ENCODE measurements at places on chromosomes 3 and 15.

DNA sequence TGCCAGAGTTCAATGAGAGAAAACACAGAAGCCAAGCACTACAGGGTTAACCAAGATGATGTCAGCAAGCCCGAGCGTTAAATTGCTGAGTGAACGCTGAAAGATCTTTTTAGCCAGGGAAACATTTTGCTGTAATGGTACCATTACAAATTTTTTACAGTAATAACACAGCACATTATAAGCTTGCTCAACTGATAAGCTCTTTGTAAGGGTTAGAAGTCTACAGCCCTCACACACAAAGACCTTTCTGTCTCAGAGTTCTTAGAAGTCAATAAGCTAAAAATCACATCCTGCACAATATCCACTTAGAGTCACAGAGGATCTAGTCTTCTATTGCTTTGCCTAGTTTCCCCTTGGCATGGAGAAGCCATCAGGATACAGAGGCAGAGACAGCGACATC is 29.9 kb downstream of the CHSY1 start:
- no peak for DNase-seq

DNA sequence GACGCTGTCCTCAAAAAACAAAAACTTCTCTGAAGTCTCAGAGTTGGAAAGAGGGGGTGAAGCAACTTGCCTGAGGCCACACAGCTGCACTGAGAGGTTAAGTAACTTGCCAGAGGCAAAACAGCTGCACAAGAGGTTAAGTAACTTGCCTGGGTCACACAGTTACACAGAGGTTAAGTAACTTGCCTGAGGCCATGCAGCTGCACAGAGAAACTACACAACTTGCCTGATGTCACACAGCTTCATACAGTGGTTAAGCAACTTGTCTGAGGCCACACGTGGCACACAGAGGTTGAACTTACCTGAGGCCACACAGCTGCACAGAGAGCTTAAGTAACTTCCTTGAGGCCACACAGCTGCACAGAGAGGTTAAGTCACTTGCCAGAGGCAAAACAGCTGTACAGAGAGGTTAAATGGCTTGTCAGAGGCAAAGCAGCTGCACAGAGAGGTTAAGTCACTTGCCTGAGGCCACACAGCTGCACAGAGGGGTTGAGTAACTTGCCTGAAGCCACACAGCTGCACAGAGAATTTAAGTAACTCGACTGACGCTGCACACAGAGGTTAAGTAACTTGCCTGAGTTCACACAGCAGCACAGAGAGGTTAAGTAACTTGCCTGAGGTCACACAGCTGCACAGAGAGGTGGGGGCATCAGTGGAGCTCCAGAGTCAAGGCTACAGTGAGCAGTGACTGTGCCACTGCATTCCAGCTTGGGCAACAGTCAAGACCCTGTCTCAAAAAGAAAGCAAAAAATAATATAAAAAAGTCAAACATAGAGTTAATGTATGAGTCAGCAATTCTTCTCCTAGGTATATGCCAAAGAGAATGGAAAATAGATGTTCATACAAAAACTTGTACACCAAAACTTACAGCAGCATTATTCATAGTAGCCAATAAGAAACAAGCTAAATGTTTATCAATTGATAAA is 12.0 kb upstream of the ACAD9 start:
- DNase-seq, result no peak

DNA sequence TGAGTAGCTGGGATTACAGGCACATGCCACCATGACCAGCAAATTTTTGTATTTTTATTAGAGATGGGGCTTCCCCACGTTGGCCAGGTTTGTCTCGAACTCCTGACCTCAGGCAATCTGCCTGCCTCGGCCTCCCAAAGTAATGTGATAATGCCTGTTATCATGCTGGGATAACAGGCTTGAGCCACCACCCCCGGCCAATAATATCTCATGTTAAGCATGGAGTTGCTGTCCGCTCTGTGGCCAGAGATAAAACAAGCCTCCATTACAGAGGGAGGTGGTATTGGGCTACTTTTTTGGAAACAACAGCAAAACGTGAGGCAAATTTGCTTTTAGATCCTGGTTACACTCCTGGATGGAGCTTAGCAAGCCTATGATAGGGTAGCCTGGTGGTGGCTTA is 32.9 kb upstream of the ALG1L2 start:
- no peak for DNase-seq

- no peak for DNase-seq
These were observed 57.0 kb downstream of the DUT start for GRCh38 chr15:48388016-48388851.

DNA sequence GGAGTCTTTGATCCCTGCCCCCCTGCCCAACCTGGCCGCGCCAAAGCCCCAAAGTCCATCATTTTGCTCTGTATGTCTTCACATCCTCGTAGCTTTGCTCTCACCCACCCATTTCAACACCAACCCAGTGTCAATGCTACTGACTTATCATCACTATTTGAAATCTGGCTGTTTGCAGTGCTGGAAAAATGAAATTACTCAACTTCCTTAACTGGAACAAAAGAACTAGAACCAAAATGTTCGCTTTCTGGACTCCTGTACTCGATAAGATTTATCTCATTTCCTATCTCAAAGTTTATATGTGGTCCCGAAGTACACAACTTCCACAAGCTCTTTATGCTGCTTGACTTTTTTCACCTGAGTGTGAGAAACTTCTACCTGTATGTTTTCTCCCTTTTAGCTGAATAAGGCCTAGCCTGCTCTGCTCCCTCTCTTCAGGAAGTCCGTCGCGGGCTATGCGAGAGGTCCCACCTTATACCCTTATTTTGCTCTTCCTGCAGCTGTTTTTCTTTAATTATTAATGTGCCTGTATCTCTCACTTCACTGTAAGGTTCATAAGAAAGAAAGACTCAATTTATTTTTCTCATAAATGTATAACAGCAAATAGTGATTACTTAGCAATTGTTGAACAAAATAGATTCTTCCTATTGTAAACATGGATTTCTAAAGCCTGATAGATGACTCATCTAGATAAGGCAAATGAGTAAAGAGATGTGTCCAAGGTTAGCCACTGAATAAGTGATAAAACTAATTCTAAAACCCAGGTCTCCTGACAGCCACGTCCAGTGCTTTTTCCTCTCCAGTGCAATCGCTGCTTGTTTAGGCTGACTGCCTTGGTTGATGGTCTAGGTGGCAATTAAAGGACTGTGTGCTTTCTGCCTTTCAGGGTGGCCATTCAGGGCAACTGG is 464.1 kb upstream of the TPRG1 start:
- DNase-seq, result no peak

- no peak for DNase-seq
These were observed 106.4 kb upstream of the GBE1 start for GRCh38 chr3:81867875-81868274.

GRCh38 chr3:132593241-132593946 is 3.7 kb upstream of the ACKR4 start:
- no peak for DNase-seq

- no peak for DNase-seq
These were observed 32.6 kb downstream of the ETFA start for GRCh38 chr15:76278651-76279050.

DNA sequence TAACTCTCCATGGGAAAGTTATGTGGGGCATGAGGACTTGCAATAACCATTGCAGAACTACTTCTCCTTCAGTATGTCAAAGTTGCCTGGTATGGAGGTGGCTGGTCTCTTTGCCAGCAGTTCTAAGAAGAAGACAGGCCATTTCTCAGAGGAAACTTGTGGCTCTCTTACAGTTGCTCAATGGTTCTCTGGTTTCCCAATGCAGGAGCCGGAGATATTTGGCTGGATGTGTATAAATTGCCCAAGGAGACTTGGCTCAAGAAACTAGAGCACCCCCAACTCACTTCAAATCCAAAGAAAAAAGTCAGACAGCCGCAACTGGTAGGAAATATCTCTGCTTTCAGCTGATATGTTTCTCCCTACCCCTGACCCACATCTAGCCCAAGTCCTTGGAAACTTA is 24.2 kb downstream of the WDR93 start:
- DNase-seq, result no peak

DNA sequence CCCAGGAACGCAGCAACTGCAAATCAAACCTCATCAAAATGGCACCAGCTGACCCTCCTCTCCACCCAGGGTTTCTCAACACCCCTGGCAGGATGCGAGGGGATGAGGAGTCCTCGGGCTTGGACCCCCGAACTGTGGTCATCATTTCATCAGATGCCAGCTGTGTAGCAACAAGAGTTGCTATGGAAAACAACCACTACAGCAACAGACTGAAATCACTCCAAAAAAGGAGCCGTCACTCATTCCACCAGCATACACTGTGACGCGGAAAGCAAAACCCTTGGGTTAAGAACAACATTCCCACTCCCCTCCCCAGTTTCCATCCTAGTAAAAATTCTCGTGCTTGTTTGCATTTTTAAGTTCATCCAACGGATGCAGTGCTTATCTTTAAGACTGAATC is 40.1 kb downstream of the VGLL4 start:
- no peak for DNase-seq

- no peak for DNase-seq
These were observed 16.3 kb downstream of the CSPG4 start for GRCh38 chr15:75696311-75696720.

DNA sequence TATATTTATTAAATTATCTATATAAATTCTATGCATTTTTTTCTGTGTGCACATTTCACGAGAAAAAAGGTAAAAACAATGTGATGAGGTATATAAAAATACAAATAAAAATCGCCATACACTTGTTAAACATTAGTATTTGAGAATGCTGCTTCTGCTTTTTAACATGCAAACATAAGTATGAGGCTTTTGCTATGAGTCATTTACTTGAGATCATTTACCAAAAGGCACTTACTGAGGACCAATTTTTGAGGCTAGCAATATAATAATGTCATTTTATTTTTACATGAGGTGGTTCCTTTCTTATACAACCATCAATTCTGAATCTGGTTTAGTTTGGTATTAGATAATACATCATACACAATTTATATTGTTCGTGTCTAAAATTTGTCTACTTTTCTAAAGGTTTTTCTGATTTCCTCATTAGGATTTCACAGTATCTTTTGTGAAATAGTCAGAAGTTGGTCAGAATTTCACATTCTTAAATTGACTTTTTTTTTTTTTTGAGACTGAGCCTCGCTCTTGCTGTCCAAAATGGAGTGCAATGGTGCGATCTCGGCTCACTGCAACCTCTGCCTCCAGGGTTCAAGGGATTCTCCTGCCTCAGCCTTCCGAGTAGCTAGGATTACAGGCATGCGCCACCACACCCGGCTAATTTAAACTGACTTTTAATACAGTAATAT is 25.6 kb downstream of the DCUN1D1 start:
- DNase-seq, result no peak

- DNase-seq, result no peak
These were observed 8.7 kb upstream of the CPA3 start for GRCh38 chr3:148856384-148856783.

GRCh38 chr3:157297328-157297915 is 137.5 kb upstream of the CCNL1 start:
- no peak for DNase-seq

DNA sequence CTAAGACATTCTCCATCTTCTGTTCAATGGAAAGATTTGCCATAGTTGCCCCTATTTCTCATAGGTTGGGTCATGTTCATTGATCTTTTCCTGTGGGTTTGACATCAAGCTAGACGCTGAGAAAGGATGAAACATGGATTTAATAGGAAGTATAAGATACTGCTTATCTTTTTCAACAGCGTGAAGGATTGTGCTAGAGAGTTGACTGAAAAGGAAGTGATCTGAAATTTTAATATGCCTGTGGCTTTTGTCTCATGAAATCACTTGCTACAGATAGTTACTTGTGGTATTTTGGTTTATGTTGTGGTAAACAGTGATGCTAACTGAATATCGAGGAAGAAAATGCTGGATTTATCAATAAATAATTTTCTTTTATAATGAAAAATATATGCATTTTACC is 442.9 kb downstream of the EDEM1 start:
- no peak for DNase-seq

DNA sequence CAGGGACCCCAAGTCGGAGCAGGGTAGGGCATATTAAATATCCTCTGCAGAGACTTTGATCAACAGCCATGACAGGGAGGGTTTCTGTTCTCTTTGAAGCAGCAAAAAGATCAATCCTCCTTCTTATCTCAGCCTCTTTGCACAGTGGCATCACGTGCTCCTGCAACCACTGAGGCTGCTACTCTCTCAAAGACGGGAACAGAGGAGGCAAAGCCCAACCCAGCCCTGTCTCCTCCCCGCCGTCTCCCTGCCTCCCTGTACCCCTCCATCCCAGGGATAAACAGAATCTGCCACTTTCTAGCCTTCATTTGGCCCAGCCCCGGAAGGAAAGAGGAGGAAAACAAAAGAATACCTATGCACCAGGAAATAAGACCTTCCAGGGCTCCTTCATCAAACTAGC is 7.5 kb upstream of the TBC1D21 start:
- no peak for DNase-seq

GRCh38 chr15:69792823-69793222 is 304.9 kb downstream of the TLE3 start:
- no peak for DNase-seq

DNA sequence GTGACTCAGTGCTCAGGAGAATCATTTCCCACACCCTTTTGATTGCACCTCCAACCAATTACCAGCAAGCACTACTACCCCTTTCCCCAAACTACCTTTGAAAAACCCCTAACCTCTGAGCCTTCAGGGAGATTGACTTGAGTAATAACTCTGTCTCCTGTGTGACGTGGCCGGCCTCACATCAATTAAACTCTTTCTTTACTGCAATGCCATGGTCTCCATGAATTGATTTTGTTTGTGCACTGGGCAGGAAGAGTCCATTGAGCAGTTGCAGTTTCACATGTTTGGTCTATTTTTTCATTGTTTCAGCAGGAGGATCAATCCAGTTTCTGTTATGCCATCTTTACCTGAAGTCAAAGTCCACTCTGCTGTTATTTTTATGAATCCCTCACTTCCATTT is 32.4 kb downstream of the SCN11A start:
- no peak for DNase-seq

DNA sequence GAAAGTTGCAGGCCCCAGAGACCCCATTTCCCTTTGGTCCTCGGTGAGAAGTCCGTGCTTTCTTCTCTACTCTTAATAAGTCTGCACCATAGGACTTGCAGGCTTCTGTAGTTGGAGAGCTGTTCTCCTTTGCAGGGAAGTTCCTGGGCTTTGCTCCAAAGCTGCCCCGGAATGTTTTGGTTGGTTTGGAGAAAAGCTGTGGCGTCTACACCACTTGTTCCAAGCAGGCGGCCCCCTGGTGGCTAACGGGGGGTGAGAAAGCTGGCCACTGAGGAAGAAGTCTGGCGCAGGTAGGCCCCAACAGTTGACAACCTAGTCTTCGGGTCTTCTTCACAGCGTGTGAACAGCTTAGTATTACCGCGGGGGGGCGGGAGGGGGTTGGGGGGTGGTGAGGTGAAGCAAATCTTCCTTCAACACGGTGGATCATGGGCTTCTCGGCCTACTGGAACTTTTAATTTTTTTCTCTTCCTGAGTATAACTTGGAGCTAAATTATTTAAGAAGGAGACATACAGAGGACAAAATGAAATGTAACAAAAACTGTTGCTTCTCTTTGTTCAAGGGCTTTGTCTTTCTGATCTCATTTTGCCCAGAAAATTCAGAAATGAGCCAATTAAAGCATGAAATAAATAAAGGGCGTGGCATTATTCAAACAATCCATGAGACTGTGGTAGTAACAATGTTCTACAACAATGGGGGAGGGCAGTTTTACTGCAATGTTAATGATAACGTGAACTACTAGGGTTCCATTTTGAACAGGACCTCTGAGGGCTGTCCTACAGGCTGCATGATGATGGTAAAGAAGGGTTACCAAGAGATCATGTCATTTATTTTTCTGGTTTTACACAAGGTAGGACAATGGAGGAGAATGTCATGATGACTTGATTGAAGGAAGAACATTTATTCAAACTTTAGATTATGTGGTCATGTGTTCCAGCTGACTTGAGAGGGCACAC is 2.2 kb upstream of the THRB start:
- DNase-seq, result no peak

GRCh38 chr15:62505762-62506161 is 340.7 kb upstream of the C2CD4B start:
- DNase-seq, result no peak

GRCh38 chr15:79919090-79919748 is 22.4 kb upstream of the MTHFS start:
- no peak for DNase-seq
